ENCODE measurements at places on chromosomes 11 and 22.

DNA sequence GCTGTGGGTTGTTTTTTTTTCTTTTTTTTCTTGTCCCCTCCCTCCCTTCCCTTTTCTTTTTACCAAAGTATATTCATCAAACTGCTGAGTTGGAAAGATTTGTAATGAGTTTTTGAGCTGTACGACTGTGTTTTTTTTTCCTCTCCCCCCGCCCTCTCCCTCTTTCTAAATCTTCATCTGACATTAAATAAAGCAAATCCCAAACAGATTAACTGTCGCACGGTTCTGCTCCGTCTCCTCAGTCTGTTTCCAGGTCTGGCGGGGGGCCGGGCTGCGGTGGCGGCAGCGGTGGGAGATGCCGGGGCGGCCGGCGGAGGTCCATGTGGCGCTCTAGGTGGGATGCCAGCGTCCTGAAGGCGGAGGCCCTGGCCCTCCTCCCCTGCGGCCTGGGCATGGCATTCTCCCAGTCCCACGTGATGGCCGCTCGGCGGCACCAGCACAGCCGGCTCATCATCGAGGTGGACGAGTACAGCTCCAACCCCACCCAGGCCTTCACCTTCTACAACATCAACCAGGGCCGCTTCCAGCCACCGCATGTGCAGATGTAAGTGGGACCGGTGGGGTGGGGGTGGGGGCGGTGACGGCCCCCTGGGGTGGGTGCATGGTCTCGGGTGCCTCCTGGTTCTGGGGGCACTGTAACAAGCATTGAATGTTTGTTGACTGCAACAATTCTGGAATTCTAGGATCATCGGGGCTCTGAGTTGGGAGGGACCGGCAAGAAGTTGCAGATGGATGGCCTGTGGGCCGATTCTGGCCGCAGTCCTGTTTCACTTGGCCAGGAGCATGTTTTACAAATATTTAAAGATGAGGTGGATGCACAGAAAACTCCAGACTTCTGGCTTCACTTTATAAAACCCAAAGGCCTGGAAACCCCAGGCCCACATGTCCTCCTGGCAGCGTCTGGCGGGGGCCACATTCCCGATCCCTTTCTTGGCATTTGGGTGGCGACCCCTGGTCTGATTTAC is 13.1 kb downstream of the MPPED1 start:
- no peak for DNase-seq

GRCh38 chr11:119897576-119897975 is 168.6 kb upstream of the NECTIN1 start:
- DNase-seq: no peak

- DNase-seq: no peak
These were observed 26.2 kb downstream of the OR10A6 start for GRCh38 chr11:7904917-7905316.

DNA sequence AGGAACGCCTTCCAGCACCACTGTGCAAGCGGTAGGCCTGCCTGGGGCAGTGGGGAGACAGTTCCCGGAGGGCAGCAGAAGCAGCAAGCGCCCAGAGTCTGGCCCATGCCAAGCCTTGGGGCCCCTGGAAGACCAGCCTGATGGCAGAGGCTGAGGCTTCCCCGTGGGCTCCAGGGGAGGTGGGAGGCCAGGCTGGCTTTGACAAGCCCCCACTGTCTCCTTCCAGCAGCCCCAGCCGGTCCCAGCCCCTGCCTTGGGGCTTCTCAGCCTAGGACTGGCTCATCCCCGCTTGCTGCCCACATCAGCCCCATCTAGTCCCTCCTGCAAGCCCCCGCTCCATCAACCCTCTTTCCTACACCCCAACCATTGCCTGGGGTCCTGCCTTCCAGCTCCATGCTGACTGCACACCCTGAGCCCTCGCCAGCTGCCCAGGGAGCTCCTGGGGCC is 46.7 kb downstream of the IGF2 start:
- DNase-seq: no peak

GRCh38 chr11:77770629-77771028 is 49.9 kb downstream of the RSF1 start:
- DNase-seq: no peak

DNA sequence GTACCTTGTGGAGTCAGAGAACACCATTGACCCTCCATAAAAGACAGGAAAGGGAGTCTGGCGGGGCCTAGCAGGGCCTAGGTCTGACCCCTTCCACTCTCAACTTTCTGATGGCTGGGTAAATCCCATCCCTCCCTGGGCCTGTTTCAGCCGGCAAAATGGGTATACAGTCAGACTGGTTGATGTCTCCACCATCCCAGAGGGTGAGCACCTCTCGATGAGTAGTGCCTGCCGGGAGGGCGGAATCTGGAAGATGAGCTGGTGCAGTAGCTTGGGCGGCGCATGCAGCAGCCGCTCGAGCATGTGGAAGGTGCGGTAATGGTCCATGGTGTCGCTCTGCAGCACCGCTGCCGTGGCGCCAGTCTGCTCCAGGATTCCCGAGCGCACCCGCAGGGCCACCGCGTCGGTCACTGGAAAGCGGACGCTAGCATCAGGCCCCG is 528 bp downstream of the FIBP start:
- no peak for DNase-seq

GRCh38 chr22:28831140-28832072 is 31.0 kb upstream of the XBP1 start:
- no peak for DNase-seq

DNA sequence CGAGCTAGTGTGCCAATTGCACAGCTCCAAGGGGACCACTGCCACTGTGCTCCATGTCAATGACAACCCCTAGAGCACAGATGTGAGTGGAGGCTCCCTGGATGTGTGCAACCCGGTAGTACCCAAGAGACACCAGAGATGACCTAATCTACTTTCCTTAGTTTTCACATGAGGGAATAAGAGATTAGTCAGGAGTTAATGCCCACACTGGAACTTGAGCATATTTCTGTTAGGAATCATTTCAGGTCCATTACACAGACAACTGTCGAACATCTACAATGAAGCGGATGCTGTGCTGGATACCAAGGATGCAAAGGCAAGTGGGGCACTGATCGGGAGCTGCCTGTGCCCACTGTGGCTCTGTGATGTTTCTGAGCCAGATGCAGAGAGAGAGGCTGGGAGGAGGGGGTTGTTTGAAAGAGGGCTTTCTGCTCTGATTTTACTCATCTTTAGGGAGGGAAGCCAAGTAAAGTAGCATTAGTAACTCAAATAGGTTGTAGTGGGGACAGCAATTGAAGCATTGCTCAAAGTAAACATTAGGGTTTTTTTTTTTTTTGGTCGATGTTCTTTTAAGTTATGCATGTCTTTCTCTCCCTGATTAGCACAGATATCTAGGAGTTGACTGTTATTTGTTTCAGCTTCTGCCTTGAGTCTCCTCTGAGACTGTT is 82.5 kb upstream of the SORL1-AS1 start:
- no peak for DNase-seq

DNA sequence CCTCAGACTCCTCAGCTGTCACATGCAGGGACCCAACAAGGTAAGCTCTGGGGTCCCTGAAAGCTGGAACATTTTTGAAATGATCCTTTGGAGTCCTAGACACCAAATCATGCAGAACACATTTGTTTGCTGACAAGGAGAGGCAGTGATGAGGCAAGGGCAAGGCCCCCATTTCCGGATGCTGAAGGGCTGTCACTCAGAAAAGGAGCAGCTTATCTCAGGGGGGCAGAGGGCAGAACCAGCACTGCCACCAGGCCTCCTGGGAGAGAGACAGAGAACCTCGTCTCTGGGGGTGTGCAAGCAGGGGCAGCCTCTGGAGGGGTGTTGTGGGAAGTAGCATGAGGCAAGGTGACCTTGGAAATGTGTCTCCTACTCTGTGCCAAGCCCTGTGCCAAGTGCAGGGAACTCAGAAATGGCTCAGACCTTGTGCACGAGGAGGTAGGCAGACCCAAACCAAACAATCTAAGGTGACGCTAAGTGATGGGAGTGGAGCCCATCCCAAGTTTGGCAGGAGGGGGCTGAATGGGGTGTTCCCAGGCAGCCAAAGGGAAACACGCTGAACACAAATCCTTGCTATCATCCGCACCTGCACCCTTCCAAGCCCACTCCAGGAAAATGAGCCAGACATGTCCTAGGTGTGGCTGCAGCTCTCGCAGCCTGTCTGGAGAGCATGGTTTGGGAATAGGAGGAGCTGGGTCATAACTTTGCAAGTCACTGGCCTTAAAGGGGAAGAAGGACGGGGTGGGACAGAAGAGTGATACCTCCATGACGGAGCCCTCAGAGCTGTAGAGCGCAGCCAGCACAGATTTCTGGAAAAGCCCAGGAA is 94.2 kb downstream of the PDE2A start:
- no peak for DNase-seq

DNA sequence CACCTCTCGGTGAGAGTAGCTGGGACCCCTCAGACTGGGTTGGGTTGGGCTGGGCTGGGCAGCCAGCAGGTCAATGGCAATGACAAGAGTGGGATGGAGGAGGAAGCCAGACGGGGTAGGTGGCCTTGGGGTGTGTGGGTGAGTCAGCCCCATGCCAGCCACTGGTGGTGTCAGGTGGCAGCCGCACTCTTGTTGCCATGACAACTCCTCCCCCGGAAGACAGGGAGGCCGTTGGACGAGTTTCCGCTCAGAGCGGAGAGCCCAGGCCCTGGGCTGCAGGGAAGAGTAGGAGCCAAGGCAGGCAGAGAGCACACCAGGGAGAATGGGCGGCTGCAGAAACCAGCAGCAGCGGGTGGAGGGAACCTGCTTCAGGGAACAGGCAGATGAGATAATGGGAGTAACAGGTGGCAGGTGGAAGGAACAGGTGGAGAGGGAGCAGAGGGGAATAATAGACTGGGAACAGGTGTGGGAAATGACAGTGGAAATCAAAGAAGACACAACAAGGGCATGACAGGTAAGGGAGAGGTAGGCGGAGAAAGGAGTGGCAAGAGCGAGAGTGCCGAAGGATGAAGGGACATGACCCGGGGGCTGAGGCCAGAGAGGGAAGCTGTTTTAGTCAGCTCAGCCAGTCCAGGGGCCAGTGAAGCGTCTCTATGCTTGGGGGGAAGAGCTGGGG is 8.7 kb downstream of the SPTBN2 start:
- DNase-seq: no peak

GRCh38 chr11:10605941-10606381 is 37.5 kb upstream of the LYVE1 start:
- DNase-seq: no peak

DNA sequence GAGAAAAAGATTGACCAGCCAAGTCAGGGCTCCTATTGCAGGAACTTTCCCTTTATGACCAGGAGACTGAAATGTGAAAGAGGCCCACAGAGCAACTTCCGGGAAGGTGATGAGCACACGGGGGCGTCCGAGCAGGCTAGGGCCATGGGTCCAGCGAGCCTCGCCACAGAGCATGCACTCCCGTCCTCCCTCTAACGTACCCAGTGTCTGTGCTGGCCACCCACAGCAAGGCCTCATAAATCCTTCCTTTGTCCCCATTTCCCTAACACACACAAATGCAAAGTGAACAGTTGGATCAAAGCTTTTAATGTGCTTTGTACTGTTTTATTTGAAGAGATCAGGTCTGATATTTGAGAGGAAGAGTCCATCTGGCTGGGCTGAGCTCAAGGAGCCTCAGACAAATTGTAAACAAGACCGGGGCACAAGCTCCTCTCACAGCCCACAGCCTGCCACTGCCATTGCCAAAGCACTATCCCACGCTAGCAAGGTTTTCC is 44.3 kb downstream of the BLID start:
- no peak for DNase-seq

DNA sequence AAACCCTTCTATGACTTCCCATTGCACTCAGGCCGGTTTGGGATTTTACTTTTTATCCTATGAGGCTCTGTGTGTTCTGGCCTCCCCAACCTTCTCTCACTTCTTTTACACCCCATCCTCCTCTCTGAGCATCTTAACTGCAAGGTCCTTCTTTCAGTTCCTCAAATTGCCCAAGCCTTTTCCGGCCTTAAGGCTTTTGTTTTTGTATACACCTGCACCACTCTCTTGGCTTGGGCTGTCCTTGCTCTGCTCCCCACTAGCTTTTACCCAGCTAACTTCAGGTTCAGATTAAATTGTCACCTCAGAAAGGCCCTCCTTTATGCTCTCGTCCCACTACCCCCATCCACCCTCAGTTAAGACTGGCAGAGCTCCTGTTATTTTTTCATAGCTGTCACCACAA is 55.5 kb downstream of the FAM83F start:
- no peak for DNase-seq
